ENCODE measurements at places on chromosomes 6 and 20.

DNA sequence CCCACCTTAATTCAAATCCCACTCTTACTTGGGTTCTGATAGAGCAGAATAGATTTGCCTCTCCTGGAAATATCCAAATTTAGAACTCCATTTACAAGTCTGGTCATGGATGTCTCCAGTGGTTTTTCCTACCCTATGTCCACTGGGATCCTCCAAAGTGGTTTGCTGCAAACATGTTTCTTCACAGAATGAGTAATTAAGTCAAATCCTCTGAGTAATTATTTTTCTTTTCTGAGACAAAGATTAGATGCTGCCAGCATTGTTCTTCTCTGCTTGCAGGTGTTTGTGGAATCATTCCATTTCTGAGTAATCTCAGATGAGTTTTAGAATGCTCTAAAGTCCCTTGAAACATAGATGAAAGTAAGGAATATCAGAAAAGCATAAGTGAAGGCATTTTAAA, 21.9 kb downstream of the DTD1 start:
- DNase-seq: no peak

DNA sequence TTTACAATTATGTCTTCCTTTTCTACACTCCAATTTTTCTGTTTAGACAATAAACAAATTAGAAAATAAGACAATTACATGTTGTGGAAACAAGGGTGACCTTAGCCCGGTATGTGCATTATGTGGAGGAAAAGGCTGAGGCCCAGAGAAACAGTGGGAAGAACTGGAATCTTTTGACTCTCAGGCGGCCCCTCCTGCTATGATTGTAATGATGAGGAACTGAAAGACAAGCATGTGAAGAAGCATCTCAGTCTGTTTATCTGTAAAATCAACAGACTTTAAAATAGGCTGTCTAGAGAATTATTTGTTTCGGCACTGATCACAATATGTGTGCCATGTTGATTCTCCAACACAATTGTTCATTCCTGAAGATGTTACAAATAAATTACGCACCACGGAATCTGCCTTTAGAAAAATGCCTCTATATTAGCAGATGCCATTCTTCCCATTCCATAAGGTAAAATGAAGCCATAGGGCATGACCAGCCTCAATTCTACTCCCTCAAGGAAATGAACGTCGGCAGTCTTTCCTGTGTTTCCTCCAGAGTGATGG, 1201.6 kb upstream of the CITED2 start:
- no peak for DNase-seq

DNA sequence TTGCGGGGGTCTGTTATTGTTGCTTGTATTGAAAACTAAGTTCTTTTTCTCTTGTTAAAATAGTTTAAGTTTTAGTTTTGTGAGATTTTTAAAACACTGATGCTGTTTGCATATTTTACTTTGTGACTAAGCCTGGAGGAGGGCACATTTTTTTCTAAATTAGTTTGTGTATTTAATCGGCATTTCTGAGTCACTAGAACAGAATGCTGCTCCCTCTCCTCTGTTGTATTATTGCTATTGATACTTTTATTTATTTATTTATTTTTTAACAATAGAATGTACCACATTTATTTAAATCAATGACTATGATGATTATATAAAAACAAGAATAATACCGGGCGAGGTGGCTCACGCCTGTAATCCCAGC, 5.1 kb upstream of the FAM50B start:
- DNase-seq: no peak

- DNase-seq: no peak
Measured at GRCh38 chr6:144127097-144127496, 23.2 kb upstream of the STX11 start.

DNA sequence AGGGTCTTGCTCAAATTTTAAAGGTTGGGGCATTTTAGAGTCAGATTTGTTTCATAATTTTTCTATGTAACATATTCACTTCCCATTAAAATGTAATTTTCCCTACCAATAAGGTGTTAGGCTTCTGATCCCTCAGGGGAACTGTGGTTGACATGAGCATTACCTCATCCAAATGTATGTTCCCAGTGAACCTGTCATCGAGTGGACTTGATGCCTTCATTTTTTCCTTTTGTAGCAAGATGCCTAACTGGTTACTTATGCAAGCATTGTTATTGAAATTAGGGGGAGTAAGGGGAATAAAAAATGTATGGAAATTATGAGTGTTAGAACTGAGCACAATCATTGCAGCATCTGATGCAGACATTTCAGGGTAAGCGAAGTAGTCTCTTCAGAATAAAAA, 360.5 kb downstream of the BCKDHB start:
- DNase-seq: no peak

DNA sequence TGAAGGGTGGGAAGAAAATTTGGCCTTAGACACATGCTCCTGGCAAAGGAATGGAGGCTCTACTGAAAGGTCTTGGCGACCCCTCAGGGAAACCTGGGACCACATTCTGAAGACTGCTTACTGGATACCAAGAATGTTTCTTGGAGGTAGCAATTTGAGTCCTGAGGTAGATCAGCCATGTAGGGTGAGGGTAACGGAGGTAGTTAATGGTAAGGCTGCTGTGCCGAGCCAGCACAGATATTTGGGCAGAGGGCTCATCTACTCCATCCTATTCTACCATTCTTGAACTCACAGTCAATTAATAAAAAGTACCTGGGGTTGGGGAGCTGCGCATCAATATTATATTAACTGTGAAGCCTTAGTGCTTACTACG, 401 bp upstream of the PHF3 start:
- DNase-seq: no peak

DNA sequence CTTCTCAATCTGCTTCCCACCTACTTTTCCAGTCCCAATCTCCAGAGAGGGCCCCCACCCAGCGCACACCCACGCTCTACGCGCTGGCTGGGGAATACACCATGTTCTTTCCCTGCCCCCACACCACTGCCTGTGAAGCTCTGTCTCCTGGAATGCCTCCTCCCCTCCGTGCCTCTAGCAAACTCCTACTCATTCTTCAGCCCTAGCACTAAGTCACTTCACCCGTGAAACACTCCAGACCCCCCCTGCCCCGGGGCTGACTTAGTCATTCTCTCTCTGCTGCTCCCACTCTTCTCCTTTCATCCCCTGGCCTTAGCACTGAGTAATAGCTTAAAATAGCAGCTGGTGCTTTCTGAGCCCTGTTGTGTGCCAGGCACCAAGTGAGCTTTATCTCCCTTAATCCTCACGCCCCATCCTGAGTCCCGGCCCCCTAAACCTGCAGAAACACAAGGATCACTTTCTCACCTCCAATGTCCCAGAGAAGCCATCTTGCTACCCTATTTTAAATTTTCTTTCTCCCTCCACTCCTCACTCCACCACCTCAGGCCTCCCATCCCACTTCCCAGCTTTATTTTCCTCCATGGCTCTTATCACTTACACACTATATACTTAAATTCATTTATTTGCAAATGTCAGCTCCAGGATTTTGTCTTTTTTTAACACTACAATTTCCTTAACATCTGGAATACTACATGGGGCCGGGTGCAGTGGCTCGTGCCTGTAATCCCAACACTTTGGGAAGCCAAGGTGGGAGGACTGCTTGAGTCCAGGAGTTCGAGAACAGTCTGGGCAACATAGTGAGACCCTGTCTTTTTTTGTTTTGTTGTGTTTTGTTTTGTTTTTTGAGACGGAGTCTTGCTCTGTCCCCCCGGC, 6.3 kb upstream of the PARD6B start:
- no peak for DNase-seq

- no peak for DNase-seq
Measured at GRCh38 chr6:106961136-106961535, 13.4 kb downstream of the CD24 start.

- no peak for DNase-seq
Measured at GRCh38 chr6:79377888-79378348, 143.4 kb upstream of the HMGN3 start.

Data from NCI-H1105 treated with DMSO at 0.1 percent for 48 hours (cell line).